Stimulated activated CD4-positive, alpha-beta T cell treated with anti-CD3 and anti-CD28 coated beads, TNF-alpha, amount 100 ng/mL, for 24 hours (primary cell): ENCODE measurements at places on chromosomes 7 and 10.

DNA sequence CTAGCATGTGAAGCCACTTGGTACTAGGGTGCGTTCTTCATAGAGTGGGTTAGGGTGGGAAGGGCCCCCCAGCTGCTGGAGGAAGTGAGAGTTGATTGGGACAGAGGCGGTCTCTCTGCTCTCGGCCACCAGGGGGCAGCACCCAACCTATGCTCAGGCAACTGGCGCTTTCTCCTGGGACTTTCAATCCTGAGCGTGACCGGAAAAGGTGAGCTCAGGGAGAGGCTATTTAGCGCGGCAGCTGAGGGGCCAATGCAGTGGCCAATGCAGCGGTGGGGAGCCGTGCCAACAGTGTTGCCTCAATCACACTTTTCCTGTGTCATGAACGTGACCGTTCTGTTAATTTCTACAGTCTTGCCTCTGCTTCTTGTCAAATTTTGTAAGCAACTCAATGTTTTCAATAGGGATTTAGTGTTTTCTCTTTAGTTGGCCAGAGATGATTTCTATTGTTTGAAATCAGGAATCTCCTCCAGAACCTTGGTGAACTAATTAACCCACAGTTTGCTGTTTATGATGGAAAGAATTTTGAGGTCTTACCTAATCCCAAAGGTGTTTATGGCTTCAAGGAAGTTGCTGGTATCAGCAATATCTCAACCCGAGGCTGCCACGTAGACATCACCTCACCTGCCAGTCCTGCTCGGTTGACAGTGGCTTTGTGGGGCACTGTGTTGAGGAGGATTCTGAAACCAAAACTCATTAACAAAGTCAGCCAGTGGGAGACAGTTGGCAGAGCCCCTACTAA is 67.9 kb upstream of the PDZD8 start:
- peak; percentile 57 for DNase-seq

GRCh38 chr10:107671960-107672359 is 507.5 kb upstream of the SORCS1 start:
- no peak for DNase-seq

DNA sequence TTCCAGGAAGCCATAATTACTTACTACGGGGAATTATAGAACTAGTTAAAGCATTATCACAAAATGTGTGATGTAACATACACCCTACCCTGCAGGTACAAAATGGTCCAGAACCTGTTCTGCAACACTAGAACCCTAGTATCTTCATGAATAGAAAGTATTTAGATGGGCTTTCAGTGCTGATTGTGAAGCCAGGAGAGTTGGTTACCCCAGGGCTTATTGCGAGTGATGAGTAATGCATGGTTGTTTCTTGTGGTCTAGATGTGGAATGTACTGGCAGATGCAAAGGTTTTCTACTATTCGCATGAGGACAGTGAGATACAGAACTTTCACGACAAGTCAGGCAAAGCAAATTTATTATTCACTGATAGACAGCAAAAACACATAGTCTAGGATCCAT is 33.6 kb upstream of the AGR3 start:
- no peak for DNase-seq

DNA sequence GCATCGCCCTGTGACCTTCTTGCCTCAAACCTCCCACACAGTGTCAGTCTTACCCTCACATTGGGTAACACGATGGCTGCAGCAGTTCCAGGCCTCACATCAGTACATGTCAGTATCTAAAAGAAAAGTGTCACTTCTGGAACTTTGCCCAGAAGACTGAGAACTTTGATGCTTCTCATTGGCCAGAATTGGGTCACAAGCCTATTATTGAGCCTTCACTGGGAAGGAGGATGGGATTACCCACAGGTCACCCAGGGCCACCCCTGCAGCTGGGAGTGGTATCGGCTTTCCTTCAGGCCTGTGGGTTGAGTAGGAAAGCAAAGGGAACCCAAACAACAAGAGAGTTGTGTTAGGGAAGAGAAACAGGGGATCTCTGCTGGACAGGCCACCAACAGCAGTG is 111.5 kb downstream of the NPY start:
- DNase-seq, result no peak

GRCh38 chr10:97042716-97043562 is 142.8 kb downstream of the SLIT1 start:
- no peak for DNase-seq

DNA sequence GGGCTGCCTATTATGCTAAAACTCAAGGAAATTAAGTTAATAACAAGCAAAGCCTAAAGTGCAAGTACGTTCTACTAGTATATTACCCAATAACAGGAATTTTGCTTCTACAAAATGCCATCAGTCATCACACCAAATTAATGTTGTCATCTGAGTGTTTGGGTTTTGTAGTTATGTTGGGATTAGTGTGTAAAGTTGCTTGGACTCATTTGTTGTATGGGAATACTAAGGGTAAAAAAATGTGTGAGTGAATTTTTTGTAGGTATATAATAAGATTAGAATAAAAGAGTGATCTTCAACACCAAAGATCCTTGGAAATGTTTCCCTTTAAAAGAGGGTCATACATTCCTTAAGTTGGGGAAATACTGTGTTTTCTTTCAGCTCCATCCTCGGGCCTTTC is 38.6 kb downstream of the NRP1 start:
- DNase-seq, result no peak

DNA sequence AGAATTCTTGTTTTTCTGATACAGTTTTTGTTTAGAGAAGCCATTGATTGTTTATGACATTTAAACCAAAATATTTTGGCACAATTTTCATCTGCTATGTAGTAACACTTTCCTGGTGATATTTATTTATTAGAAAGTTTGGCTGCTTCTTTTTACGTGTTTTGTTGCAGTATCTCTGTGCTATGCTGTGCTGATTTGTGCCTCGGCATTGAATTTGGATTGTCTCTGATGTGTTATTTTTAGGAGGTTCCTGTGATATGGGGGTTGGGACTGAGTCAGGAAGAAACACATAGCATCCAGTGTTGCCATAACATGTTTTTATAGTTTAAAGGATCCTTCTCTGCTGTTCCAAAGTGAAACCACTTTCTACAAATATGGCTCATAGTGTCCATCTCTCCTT is 1197.7 kb upstream of the LRRN3 start:
- no peak for DNase-seq

- no peak for DNase-seq
Observed at GRCh38 chr7:90692396-90692795, 96.3 kb downstream of the CDK14 start.

DNA sequence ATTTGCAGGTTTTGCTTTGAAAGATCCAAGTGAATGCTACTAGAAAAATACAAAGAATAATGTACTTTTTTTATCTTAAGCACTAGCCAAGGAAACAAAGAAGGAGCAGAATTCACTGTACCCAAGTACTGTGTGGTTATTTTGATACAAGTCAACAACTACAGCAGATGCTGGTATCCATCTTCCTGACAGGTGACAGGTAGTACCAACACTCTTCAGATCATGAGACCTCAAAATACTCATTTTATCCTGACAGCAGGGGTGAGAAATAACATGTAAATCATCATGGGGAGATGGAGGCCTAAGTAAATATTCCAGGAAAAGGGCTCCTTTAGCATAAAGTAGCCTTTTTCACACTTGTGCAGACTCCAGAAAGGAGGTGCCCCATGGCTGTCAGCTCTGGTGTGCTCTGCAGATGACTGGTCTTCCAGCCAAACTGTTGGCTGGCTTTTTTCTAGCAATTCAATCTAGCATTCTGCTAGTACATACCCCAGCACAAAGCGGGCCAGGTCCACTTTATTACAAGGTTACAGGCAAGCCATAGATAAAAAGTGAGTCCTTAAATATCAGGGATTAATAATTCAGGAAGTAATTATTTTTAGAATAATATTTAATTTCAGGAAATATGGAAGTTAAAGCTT is 90.4 kb downstream of the PDE1C start:
- no peak for DNase-seq

GRCh38 chr7:104371216-104371979 is 43.0 kb downstream of the LHFPL3 start:
- no peak for DNase-seq

DNA sequence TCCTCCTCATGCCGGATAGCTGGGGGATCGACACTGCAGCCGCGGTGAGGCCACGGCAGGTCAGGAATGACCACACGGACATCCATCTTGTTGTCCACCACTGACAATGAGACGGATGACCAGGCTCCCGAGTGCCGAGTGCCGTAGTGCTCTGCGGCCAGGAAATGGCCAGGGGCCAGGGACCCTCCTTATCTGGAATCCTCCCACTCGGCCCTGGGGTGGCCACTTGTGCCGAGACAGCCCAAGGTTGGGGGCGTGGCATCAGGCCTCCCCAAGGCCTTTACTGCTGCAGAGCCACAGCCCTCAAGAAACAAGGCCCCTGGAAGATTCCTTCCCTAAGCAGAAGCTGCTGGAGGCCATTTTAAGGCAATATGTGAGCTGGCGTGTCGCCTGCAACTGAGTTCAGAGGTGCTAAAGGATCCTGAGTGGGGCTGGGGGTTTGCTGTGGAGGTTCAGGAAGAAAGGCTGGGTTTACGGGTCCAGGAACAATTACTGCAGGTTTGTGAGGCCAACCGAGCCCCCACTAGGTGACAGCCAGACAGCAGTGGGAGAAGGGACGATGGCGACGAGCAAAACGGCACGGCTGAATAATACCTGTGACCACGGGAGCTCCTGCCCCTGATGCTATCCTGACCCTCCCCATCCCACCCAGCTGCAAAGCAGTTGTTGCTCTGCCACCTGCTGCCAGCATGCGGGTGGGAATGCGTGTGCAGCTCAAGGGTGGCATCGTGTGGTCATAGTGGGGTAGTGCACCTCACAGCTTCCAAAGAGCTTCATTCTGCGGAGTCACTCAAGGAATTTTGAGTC is 31.6 kb upstream of the LEP start:
- DNase-seq, result peak; percentile 41

- DNase-seq, result no peak
Observed at GRCh38 chr7:26329520-26330255, 38.0 kb downstream of the SNX10 start.

- DNase-seq, result no peak
Observed at GRCh38 chr7:97285348-97285747, 167.8 kb downstream of the SDHAF3 start.

DNA sequence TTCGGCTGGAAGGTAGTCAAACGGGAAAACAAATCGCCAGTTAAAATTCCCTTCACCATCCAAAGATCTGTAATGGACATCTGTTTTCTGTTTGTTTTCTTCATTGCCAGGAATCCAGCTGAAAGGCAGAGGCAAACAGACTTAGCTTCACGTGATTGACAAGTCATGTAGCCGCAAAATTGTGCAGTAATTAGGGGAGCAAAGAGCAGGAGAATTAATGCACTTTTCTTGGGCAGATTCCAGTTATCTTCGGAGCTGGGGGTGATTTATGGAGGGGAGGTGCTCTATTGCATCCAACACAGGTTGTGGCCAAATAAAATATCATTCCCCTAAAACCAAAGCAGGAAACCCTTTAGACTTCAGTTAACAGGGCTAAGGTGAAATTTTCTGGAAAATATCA is 162.2 kb downstream of the MYOF start:
- DNase-seq, result no peak

DNA sequence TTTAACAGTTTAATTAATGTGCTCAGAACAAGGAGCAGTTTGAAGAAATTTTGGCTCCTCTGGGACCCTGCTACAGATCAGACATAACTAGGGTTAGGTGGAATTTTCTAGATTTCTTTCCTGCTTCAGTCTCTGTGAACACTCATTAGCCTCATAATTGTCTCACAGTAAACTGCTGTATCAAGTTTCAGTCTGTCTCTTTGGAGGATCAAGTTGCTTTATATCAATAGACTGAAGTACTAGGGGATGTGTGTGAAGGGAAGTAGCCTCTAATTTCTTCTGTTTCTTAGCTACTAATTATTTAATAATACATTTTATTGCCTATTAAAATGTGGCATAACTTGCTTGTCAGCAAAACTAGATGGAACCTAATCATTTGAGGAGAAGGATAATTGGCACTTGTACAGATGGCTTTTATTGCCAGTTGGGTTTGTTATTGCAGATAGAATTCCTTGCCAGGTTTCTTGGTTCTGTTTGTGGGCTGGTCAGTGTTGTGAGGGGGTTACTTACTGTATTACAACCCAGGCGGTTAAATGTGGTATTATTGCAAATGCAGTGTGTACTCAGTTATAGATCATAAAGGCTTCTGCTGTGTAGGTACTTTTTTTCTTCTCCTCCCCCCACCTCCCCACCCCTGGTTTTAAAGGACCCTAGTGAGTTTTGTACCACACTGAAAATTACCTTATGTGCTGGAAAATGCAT is 758.0 kb downstream of the AUTS2 start:
- DNase-seq, result no peak

DNA sequence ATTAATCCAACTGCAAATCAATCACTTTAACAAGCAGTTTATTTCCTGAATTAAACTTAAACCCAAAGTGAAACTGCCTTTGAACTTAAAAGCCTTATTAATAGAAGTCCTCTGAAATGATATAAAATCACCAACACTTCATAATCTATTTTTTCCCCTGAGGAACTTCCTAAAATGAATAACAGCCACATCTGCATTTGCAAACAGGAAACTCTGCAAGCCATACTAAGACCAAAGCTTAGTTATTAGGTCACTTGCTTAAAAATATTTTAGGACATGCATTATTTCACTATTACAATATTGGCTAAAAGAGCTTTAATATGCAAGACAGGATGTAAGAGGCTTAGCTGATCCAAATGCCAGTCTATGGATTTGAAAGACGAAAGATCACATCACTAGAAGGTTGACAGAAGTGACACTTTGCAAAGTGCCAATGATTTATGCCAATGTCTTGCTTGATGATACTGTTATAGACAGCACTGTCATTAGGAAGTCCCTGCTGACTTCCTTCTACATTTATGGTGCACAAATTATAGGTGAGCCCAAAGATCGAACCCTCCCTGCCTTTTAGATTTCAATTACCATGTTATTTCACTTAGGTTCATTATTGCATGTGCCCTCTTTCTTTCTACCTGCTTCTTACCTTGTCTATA is 99.9 kb upstream of the SKAP2 start:
- DNase-seq, result no peak

- DNase-seq, result no peak
Observed at GRCh38 chr10:88232029-88232895, 350.9 kb downstream of the RNLS start.

- DNase-seq, result no peak
Observed at GRCh38 chr10:103829838-103830465, 25.4 kb downstream of the SH3PXD2A start.

- DNase-seq, result no peak
Observed at GRCh38 chr7:158534598-158534997, 53.0 kb downstream of the PTPRN2 start.
